ENCODE measurements at places on chromosomes 3 and 15. TPM values are rescaled to one million over a fixed set of nuclear protein-coding genes. Genes with fewer than 3 reads are reported as not detected.
A peak's percentile ranks its signal among the peaks of the same experiment; 100 is the strongest.

DNA sequence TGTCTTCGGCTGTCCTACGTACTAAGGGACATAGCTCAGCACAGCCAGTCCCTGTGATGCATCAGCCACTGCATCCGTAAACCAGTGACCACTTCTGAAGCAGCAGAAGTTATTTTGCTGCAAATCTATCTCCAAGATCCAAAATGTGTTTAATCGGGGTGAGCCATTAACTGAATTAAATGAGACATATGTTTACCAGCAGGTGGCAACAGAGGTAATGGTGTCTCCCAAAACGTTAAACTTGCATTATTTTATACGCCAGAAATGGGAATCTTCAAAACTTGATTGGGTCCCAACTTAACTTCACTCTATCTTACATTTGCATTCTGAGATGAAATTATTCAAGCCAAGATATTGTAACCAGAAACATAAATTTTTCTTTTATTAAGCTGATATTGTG lies 75.3 kb upstream of the BOC start:
- H3K4me1 ChIP-seq = peaks cover 3% of the 10 kb centered on the region
- H3K4me3 ChIP-seq = no peak overlapping the region
- no peak for DNase-seq
- no peaks in the 10 kb centered on the region for H3K36me3 ChIP-seq
- H3K27me3 ChIP-seq = no peaks in the 10 kb centered on the region
- no peak overlapping the region for H3K27ac ChIP-seq

SH3GL3 gene
- 1.2 TPM for total RNA-seq

GRCh38 chr3:10010878-10011465 lies 15.3 kb upstream of the FANCD2 start:
- H3K4me3 ChIP-seq = peak overlapping the region; percentile 65
- H3K36me3 ChIP-seq = no peaks in the 10 kb centered on the region
- peak overlapping the region; percentile 20 for H3K27ac ChIP-seq
- H3K4me1 ChIP-seq = peaks cover 9% of the 10 kb centered on the region
- DNase-seq = peak; percentile 95

GRCh38 chr15:64019764-64020163 lies 26.5 kb downstream of the DAPK2 start:
- no peak for DNase-seq
- no peak overlapping the region for H3K4me3 ChIP-seq
- no peaks in the 10 kb centered on the region for H3K36me3 ChIP-seq
- no peak overlapping the region for H3K27ac ChIP-seq

DNA sequence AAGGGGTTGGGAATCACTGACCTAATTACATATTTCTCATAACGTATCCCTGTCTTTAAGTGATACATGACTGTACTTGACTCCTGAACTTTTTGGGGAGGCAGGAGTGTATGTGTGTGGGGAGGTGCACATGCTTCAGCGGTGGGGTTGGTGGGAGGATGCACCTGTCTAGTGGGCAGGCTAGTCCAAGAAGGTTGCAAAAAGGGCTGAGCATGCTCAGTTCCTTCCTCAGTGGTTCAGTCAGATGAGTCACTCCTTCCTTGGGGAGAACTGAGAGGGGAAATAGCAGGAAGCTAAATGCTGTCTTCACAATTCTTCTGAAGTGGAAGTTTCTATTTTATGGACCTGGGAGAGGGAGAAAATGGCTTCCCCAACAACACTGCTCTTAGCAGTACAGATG lies 24.6 kb upstream of the AP4E1 start:
- H3K36me3 ChIP-seq = no peaks in the 10 kb centered on the region
- no peaks in the 10 kb centered on the region for H3K27me3 ChIP-seq
- no peak overlapping the region for H3K4me3 ChIP-seq

SLC12A1 gene
- not detected for total RNA-seq

RBP2 gene
- total RNA-seq = not detected

- H3K27me3 ChIP-seq = no peaks in the 10 kb centered on the region
- no peak overlapping the region for H3K27ac ChIP-seq
- peaks cover 7% of the 10 kb centered on the region for H3K36me3 ChIP-seq
- H3K4me1 ChIP-seq = no peaks in the 10 kb centered on the region
These were observed 9.3 kb downstream of the B2M start for GRCh38 chr15:44720460-44721176.

SHC4 gene
- total RNA-seq = 0.36 TPM

DNA sequence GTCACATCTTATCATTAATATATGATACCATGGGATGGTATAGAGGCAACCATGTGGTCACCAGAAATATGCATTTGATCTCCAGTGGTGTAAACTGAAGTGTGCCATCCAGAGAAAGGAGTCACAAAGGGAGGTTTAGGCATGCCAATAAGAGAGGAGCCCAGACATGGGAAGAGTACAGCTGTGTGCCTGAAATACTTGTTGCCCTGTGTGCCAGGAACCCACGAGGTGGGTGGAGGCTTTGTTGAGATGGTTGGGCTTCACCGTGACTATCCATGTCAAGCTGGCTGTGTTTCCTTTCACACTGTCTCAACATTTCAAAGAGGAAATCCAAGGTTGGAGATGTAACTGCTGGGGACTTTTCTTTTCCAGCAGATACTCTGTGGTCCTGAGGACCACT lies 43.5 kb downstream of the CACNA2D3 start:
- no peaks in the 10 kb centered on the region for H3K36me3 ChIP-seq
- no peak overlapping the region for H3K4me3 ChIP-seq
- H3K27ac ChIP-seq = no peak overlapping the region

- no peaks in the 10 kb centered on the region for H3K36me3 ChIP-seq
- no peak overlapping the region for H3K27ac ChIP-seq
- H3K4me3 ChIP-seq = no peak overlapping the region
- DNase-seq = no peak
These were observed 335.3 kb upstream of the ARHGEF26 start for GRCh38 chr3:153785901-153786300.

RASGRP1 gene
- 1.5 TPM for total RNA-seq

- no peak overlapping the region for H3K4me3 ChIP-seq
- peaks cover 1% of the 10 kb centered on the region for H3K4me1 ChIP-seq
- no peak for DNase-seq
- no peaks in the 10 kb centered on the region for H3K27me3 ChIP-seq
- H3K27ac ChIP-seq = no peak overlapping the region
These were observed 11.0 kb downstream of the THBS1 start for GRCh38 chr15:39591896-39592315.

Data from progenitor cell of endocrine pancreas (in vitro differentiated cells).